Esophagus muscularis mucosa (tissue), 4 donors: ENCODE measurements at places on chromosomes 12 and 14. TPM values are rescaled to one million over a fixed set of nuclear protein-coding genes. Genes with fewer than 3 reads are reported as not detected.

Gene RAPGEF3
- 18.3 TPM for total RNA-seq

Gene FSCB
- total RNA-seq = not detected

Gene SYNDIG1L
- total RNA-seq = 0.65 TPM

Gene NFATC4
- 56.7 TPM for total RNA-seq

Gene CEBPE
- not detected for total RNA-seq

Gene ADAMTS20
- not detected for total RNA-seq

Gene MCRS1
- 48.2 TPM for total RNA-seq

Gene LPAR5
- 2.5 TPM for total RNA-seq

GRCh38 chr14:66359500-66359899 lies 126.7 kb upstream of the CCDC196 start:
- H3K27me3 ChIP-seq = no peaks in the 10 kb centered on the region
- H3K4me1 ChIP-seq = no peaks in the 10 kb centered on the region
- no peaks in the 10 kb centered on the region for H3K36me3 ChIP-seq
- DNase-seq = no peak

- no peaks in the 10 kb centered on the region for H3K4me1 ChIP-seq
- H3K27me3 ChIP-seq = peaks cover 6% of the 10 kb centered on the region
- H3K36me3 ChIP-seq = no peaks in the 10 kb centered on the region
- H3K27ac ChIP-seq = no peak overlapping the region
- H3K4me3 ChIP-seq = no peak overlapping the region
- DNase-seq = no peak
Observed at GRCh38 chr14:49879646-49880204, 13.2 kb upstream of the ARF6 start.

DNA sequence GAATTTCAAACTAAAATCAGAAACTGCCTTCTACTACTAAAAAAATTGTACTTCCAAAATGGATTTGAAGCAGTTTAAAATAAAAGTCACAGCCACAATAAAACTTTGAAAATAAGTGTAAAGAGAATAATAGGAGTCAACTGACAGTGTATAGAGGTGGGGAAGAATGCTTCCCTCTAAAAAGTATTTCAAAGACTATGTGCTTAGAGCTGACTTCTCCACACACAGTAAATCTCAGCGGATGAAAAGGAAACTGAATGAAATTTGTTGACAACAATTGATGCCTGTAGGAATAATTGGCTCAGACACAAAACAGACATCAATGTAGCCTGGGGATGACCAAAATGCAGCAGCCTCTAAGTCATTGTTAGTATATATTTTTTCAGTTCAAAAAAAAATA lies 7.9 kb downstream of the IGF1 start:
- H3K4me3 ChIP-seq = no peak overlapping the region
- no peak for DNase-seq
- no peaks in the 10 kb centered on the region for H3K36me3 ChIP-seq
- H3K27ac ChIP-seq = no peak overlapping the region
- peaks cover 8% of the 10 kb centered on the region for H3K4me1 ChIP-seq
- no peaks in the 10 kb centered on the region for H3K27me3 ChIP-seq

DNA sequence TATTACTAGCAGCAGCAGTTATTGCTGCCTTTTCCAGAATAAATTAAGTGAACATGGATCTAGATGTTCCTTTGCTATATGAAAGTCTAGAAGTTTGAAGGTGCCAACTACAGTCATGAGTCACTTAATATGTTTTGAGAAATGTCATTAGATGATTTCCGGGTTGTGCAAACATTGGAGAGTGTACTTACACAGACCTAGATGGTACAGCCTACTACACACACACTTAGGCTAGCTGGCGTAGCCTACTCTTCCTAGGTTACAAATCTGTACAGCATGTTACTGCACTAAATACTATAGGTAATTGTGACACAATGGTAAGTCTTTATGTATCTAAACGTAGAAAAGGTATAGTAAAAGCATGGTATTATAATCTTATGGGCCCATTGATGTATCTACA lies 368.1 kb downstream of the PDZRN4 start:
- H3K36me3 ChIP-seq = no peaks in the 10 kb centered on the region
- no peaks in the 10 kb centered on the region for H3K27me3 ChIP-seq
- no peak overlapping the region for H3K4me3 ChIP-seq
- no peak for DNase-seq
- no peak overlapping the region for H3K27ac ChIP-seq
- no peaks in the 10 kb centered on the region for H3K4me1 ChIP-seq

GRCh38 chr14:42229976-42230375 lies 623.3 kb downstream of the LRFN5 start:
- H3K4me1 ChIP-seq = no peaks in the 10 kb centered on the region
- no peak overlapping the region for H3K4me3 ChIP-seq
- H3K27ac ChIP-seq = no peak overlapping the region
- no peaks in the 10 kb centered on the region for H3K27me3 ChIP-seq

DNA sequence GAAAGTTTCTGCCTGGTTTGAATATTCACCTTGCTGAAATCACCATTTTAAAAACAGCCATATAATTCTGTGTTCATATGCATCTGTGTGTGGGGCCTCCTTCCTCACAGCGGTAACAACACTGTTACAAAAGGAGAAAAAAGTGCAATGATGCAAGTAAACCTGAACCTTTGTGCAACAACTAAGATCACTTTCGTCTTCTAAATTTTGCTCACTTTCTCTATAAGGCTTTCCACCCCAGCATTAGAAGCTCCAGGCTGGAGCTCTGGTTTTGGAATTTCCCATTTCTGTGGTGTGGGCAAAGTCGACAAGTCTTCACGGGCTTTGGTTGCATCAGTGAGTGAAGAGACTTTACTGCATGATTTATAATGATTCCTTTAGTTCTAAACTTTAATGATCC lies 18.4 kb downstream of the FGD6 start:
- H3K27ac ChIP-seq = no peak overlapping the region
- peaks cover 47% of the 10 kb centered on the region for H3K4me1 ChIP-seq
- peak; percentile 34 for DNase-seq
- no peaks in the 10 kb centered on the region for H3K36me3 ChIP-seq
- H3K27me3 ChIP-seq = no peaks in the 10 kb centered on the region

DNA sequence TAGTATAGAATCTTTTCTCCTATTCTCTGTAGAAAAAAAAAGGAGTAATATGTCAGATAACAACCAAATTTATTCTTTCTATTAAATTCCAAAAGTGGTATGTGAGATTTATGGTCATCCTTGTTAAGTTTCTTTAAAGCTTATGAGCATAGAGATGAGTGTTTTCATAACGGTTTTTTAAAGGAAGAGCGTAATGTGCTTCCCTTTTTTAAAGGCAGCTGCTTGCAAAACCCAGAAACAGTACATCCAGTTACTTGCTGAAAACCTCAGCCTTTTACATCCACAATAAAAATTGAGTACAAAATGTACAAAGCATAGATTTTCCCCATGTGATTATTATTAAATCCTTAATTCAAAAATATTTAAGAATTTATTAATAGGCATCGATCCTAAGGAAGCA lies 53.6 kb upstream of the CD163 start:
- no peak for DNase-seq
- H3K27ac ChIP-seq = peak overlapping the region; percentile 41
- H3K4me3 ChIP-seq = no peak overlapping the region
- no peaks in the 10 kb centered on the region for H3K4me1 ChIP-seq

DNA sequence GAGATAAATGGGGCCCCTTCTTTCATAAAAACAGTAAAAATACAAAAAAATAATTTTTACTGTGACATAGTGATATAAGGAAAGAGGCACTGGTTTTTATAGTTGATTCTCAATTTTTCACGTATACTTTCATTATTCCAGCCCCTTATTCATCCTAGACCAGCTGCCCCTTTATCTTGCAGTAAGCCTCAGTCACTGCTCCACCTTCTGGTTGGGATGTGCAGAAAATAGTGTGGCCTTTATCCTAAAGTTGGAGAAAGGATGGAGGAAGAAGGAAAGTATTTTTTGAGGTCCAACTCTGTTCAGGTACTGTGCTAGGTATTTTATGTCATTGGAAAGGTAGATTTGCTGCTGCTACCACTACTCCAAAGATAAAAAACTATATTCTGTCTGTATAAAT lies 172.7 kb downstream of the ANO6 start:
- H3K27me3 ChIP-seq = no peaks in the 10 kb centered on the region
- no peak for DNase-seq
- H3K27ac ChIP-seq = no peak overlapping the region
- no peaks in the 10 kb centered on the region for H3K4me1 ChIP-seq
- peaks cover 73% of the 10 kb centered on the region for H3K36me3 ChIP-seq

DNA sequence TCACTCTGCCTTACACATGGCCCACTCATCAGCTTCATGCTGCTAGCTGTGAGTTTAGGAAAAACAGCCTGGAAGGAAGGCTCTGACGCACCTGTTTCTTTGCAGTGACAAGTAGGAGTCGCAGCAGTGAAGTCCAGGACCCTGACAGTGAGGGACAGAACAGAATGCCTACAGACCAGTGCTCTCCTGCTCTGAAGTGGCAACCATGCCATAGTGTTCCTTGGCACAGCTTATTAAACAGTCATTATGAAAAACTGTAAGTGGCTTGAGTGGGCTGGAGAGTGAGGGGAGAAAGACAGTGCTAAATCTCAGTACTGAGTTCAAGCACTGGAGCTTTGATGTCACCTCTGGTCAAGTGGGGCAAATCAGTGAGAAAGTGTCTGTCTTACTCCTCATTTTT lies 61.7 kb downstream of the MYRFL start:
- no peak overlapping the region for H3K27ac ChIP-seq
- no peak for DNase-seq
- no peak overlapping the region for H3K4me3 ChIP-seq
- H3K36me3 ChIP-seq = no peaks in the 10 kb centered on the region

DNA sequence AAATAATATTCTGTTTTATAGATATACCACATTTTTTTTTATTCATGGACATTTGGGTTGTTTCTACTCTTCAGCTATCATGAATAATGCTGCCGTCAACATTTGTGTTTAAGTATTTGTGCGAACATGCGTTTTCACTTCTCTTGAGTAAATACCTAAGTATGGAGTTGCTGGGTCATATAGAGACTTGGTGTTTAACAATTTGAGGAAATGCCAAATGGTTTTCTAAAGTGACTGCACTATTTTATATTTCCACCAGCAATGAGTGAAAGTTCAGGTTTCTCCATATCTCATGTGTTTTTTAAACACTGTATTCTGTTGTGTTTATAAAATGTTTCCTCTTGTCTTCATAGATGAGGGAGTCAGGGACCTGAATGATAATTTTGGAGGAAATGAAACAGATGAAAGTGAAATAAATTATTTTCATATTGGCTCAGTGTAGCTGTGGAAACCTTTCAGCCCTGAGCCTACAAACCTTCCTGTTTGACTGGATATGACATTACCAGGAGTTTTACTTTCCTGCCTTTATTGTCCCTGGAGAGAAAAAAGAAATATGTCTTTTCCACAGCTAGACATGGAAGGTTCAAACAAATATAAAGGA lies 26.3 kb downstream of the DAAM1 start:
- no peaks in the 10 kb centered on the region for H3K27me3 ChIP-seq
- no peak overlapping the region for H3K4me3 ChIP-seq
- H3K4me1 ChIP-seq = peaks cover 100% of the 10 kb centered on the region
- H3K27ac ChIP-seq = peak overlapping the region; percentile 71
- H3K36me3 ChIP-seq = no peaks in the 10 kb centered on the region
- DNase-seq = no peak

DNA sequence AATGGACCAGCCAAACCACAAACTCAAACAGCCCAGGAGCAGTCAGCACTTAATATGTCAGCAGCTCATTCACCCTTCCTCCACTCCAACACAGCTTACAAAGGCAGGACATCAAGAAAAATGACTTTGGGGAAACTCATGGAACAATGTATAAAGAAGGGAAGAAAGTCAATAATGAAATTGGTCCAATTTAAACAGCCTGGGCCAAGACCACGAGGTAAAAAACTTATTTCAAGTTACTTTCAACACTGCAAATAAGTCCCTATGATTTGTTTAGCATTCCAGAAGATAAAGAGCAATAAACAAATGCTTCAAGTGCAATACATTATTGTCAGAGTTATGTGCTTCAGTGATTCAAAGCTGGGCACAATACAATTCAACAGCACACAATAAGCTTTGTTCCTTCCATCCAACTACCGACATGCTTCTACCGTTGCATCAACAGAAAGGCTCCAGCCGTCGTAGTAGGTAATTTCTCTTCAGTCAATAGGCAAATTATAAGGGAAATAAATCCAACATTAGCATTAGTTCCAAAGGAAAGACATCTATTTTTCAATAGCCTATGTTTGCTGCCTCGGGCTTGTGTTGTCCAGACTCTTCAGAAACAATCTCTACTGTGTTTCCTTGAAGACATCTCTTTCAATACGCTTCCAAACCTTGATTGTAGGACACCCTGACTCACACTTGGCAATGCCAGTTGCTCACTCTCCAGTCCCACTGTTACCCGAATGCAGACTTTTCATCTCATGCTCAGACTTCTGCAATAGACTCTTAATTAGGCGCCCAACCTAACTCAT lies 225.7 kb downstream of the NUAK1 start:
- no peak overlapping the region for H3K4me3 ChIP-seq
- no peaks in the 10 kb centered on the region for H3K36me3 ChIP-seq
- H3K27ac ChIP-seq = no peak overlapping the region
- no peaks in the 10 kb centered on the region for H3K27me3 ChIP-seq

GRCh38 chr14:99821519-99822508 lies 28.6 kb downstream of the EML1 start:
- H3K27me3 ChIP-seq = no peaks in the 10 kb centered on the region
- H3K4me1 ChIP-seq = peaks cover 9% of the 10 kb centered on the region

DNA sequence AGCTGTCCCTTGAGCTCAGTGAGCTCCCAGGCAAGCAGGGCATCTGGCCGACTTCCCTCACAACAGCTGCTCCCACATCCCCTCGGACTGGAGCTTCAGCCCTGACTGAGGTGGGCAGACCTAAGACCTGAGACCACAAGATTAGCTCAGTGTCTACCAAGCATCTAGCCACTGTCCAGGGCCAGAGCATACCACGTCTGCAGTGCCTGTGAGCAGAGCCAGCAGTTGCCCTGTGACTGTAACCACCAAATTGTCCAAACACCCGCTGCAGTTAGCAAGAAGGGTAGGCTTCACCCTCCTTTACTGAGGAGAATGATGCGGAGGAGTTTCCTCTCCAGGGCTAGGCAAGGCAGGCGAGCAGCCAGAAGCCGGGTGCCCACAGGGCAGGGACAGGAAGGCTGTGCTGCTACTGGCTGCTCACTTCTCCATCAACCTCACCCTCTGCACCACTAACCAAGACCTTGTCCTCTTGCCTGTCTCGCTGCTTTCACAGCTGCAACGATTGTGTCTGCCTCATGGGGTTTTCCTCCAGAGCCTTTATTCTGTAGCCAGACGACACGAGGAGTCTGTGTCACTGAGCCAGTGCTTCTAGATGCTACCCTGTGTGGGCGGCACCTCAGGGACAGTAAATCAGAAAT lies 53.9 kb downstream of the ANAPC7 start:
- H3K4me3 ChIP-seq = no peak overlapping the region
- DNase-seq = no peak
- H3K27ac ChIP-seq = no peak overlapping the region
- H3K27me3 ChIP-seq = no peaks in the 10 kb centered on the region
- H3K36me3 ChIP-seq = peaks cover 70% of the 10 kb centered on the region
- no peaks in the 10 kb centered on the region for H3K4me1 ChIP-seq

DNA sequence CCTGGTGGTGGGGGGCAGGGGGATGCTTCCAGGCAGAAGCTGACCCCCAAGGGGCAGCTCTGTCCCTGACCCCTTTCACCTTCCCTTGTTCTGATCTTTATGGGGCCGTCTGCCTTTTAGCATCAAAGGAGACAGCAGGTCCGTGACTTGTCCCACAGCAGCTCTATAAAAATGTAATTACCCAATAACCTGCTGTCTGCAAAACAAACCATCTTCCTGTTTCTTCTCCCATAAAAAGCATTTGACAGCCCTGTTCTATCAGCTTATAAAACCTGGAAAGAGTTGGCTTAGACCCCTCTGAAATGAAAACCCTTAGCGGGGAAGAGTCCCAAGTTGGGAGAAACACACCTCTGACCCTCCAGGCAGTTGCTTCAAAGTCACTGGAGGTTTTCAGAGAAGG lies 416.9 kb downstream of the MED13L start:
- H3K4me1 ChIP-seq = no peaks in the 10 kb centered on the region
- no peaks in the 10 kb centered on the region for H3K27me3 ChIP-seq
- no peak overlapping the region for H3K4me3 ChIP-seq
- no peaks in the 10 kb centered on the region for H3K36me3 ChIP-seq
- DNase-seq = no peak
